NCI-H1436 (cell line): ENCODE measurements at places on chromosomes 16 and 17.

- no peak for DNase-seq
Observed at GRCh38 chr17:27386206-27387075, 69.8 kb upstream of the KSR1 start.

DNA sequence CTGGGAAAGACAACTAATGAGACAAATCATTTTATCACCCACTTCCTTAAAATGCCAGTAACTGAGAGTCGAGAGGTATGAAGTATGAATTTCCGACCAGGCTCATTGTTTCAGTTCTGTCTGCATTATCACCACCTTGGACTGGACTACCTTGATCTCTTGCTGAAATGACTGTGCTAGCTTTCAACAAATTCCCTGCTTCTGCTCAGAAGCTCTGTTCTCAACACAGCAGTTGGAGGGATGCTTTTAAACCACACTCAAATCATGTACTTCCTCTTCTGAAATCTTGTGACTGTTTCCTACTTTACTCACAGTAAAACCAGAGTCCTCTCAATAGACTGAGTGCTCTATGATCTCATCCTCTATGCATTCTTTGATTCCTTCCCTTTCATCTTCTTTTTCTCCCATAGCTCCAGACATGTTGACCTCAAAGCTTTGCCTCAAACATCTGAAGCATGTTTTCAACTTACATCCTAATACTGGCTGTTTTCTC, 195.8 kb downstream of the KCNJ2 start:
- DNase-seq, result no peak

DNA sequence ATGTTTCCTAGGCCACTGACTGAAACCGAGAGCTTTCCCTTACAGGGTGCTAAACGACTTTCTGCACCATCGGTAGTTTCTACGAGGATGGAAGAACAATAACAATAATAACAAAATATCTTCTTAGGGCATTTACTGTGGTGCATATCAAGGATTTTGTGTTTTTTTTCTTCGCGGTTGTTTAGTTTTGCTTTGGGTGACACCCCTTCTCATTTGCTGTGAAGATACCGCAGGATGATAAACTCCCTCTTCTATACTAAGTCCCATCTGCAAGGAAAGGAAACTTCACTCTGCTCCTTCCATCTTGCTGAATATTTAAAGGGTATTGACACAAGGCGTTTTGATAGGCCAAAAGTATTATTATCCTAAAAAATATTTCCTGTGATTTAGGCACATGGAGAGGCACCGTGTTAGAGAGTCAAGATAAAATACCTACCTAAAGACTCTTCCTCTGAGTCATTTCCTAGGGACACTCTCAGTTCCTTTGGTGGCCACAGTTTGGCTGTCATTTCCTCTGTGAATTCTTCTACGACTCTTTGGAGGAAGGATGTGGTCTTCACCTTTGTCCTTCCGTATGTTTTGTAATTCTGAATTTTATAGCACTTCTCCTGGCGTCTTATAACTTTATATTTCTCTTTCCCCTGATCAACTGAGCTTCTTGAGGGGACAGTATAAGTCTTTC, 318.8 kb downstream of the CDH13 start:
- DNase-seq, result no peak

DNA sequence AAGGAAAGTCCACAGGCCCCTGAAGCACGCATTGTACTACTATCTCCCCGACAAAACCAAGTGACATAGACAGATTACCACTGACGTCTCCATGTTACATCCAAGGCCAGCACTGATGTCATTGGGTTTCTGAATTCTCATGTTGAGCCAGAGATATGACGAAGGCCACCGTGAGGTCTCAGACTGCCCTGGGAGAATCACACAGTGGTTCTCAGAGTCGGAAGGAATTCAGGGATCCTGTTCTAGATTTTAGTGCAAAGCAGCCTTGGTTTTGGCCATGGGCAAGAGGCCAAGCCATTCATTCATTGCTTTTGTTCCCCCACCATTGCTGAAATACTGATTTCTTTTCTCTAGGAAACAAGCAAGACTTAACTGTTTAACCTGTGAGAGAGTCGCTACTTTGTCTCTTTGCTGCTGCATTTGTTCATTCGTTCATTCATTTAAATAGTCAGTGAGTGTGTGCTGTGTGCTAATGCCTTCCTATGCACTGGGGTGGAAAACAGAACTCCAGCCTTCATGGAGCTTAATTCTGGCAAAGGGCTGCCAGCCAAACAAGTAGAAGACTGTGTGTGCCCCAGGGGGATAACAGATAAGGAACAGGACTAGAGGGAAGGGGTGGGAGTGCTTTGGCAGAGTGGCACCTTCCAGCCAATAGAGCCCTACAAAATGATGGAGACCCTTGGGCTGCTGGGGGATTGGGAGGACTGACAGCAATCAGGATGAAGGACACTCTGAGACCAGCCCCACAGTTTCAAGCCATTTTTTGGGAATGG, 222.3 kb downstream of the MSI2 start:
- no peak for DNase-seq

- DNase-seq, result peak; percentile 4
Observed at GRCh38 chr16:14400285-14400977, 229.6 kb downstream of the PARN start.

DNA sequence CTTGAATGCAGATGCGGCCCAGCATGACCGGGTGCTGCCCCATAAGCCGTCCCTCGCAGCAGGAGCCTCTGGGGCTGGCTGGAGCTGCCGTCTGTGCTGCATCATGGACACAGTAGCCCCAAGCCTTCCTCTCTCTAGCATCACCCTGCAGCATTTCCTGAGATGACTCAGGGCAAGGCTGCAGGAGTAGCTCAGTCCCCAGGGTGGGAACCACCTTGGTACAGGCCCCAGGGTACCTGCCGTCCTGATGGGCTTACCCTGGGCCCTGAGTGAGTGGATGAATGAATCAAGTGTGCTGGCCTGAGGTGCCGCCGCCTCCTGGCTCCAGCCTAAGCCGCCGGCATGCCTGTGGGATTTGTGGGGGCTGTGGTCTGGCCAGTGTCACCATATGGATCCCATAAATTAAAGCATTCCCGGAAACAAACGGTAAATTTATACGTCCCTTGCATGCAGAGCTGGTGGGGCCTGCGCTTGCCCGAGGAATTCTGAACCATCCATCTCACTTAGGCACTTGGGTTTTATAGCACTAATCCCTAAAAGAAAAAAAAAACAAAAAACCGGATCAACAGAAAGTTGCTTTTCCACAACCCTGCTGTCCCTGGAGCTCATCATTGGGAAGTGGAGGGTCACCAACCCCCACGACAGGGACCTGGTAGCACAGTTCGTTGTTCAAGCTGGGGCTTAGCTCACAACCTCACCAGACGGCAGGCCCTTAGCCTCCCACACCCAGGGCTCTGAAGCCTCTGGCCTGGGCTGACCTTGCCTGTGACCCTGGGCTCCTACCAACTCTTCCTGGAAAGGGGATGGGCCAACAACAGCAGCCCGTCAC, 242.6 kb upstream of the CIBAR2 start:
- no peak for DNase-seq

GRCh38 chr17:42041619-42042018, 8.8 kb downstream of the C17orf113 start:
- DNase-seq, result no peak

- DNase-seq, result no peak
Observed at GRCh38 chr16:79750311-79750710, 149.8 kb upstream of the MAF start.

DNA sequence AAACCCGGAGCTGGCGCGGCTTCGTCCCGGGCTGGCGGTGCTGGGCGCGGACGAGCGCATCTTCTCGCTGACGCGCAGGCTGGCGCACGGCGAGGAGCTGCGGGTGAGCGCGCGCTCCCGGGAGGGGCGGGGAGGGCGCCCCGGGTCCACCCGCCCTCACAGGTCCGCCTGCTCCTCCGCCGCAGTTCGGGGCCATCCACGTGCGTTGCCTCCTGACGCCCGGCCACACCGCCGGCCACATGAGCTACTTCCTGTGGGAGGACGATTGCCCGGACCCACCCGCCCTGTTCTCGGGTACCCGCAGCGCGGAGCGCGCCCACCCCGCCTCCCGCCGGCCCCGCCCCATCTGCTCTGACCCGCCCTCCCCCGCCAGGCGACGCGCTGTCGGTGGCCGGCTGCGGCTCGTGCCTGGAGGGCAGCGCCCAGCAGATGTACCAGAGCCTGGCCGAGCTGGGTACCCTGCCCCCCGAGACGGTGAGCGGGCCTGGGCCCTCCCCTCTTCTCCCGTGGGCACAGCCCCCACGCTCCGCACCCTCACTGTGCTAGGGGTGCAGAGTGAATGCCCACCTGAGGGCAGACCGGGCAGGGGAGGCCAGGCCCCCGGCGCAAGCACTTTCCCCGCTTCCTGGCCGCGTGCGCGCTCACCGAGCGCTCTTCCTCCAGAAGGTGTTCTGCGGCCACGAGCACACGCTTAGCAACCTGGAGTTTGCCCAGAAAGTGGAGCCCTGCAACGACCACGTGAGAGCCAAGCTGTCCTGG, 1.4 kb downstream of the HAGHL start:
- DNase-seq, result peak; percentile 33

- peak; percentile 79 for DNase-seq
Observed at GRCh38 chr17:45160447-45161287, 1.0 kb upstream of the HEXIM2 start.

DNA sequence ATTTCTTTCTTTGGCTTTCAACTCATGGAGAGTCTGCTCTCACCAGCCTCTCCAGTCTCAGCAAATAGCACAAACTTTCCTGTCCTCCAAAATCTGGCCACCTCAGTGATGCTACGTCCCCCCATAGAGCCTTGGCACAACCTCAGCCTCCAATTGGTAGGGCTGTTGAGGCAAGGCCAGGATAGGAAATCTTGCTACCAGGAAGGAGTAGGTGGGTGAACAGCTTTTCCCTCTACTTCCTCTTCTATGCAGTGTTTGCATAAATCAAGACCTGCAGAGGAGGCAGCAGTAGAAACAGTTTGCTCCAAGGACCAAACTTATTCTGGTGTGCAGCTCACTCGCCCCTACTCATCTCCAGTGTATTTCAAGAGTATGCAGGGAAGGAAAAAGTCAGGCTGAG, 701 bp upstream of the DPEP2 start:
- no peak for DNase-seq

GRCh38 chr17:60059082-60059481, 19.6 kb downstream of the HEATR6 start:
- DNase-seq, result no peak

- no peak for DNase-seq
Observed at GRCh38 chr17:45313996-45314740, 2.7 kb downstream of the MAP3K14 start.

DNA sequence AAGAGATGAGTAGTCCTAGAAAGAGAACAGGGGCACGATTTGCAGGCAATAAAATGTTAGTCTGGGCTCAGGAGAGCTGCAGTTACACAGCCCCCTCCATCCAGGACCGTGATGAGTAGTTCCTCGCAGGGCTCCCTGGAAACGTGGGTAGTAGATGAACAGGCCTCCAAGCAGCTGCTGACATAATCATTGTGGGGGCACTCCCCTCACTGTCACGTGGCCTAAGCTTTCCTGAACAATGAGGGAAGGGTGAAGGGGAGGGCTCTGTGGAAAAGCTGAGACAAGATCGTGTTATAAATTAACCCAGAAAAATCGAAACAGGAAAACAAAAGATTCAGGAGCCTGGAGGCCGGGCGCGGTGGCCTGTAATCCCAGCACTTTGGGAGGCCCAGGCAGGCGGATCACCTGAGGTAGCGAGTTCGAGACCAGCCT, 1.3 kb upstream of the PER1 start:
- peak; percentile 58 for DNase-seq

- DNase-seq, result no peak
Observed at GRCh38 chr17:39675390-39676082, 7.3 kb downstream of the PNMT start.

DNA sequence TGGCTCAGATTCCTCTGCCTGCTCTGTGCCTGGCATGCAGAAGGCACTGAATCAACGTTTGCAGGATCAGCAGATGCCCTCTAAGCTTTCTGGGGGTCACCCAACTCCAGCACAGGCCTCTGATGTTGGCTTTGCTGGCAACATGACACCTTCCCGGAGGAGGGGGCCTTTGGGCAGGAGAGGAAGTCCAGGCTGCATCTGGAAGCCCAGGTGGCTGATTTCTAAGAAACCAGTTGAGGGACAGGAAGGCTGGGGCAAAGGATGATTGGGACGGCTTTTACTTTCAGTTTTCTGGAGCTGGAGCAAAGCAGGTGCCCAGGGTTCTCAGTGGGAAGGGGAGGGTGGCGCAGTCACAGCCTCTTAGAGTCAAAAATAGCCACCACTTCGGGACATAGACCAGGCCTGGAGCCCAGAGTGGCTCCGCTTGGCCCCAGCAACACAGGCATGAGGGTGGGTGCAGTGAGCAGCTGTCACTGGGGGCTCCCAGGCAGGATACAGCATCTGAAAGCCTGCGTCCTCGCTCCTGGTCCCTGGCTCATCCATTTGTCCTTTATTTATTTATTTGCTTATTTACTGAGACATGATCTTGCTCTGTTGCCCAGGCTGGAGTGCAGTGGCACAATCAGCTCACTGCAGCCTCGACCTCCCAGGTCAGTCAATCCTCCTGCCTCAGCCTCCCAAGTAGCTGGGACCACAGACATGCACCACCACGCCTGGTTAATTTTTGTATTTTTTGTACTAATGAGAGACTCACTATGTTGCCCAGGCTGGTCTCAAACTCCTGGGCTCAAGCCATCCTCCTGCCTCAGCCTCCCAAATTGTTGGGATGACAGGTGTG, 15.1 kb downstream of the SOCS1 start:
- no peak for DNase-seq

DNA sequence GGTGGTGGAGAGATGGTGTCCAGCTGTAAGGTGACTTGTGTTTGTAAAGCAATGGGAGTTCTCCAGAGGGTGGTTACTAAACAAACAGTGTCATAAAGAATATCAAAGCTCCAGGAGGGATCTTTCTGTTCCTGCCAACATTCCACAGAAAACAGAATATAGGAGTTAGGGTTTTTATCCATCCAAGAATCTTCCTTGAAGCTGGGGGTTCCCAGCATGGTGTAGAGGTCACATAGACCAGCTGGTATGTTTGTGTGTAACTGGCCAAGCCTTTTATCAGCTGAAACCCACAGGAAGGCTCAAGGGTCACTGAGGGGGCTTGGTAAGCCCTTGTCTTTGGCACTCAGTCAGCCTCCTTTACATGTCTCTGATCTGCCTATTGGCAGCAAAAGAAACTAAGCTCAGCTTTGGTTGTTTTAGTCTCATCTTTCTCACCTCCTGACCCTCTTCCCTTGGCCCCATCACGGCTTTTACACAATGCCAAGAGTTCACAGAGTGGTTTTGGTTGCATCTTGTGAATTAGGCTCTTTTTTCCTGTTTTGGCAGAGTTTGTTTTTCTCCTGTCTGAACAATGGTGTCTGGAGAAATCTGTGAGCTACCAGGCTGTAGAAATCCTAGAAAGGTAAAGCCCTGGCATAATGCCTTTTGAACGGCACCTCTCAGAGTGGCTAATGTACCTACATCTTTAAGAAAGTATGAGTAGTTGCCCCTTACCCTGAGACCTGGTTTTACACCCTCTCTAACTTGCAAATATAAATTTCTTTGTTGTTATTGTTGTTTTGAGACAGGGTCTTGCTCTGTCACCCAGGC, 4.6 kb downstream of the CNTD1 start:
- DNase-seq, result no peak
